Kidney (tissue), 22 donors: ENCODE measurements at places on chromosomes 5 and 9. TPM values are rescaled to one million over a fixed set of nuclear protein-coding genes. Genes with fewer than 3 reads are reported as not detected.

DNA sequence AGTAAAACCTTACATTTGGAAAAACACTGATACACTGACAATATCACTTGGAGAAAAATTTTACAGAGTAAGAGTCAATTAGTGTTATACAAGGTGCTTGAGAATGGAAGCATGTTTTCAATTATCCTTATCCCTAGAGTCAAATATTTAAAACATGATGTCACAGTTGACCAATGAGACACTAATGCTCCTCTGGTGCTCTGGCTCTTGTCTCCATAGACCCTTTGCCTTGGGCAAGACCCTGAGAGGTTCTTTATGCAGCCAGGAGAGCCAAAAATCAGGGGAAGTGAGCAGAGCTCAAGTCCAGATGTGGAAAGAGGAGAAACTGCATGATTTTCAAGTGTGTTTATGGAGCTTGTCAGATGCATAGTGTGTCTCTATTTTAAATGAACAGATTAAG, 153.9 kb downstream of the MARCHF11 start:
- no peak for DNase-seq

- peak; percentile 70 for DNase-seq
Observed at GRCh38 chr9:36995927-36996705, 38.0 kb downstream of the PAX5 start.

The CDX1 gene
- polyA plus RNA-seq = 0.39 TPM

- DNase-seq = no peak
Observed at GRCh38 chr9:18979367-18979766, 53.6 kb downstream of the SAXO1 start.

The GPX8 gene
- polyA plus RNA-seq = 13.5 TPM

The DHX29 gene
- polyA plus RNA-seq = 13.5 TPM

DNA sequence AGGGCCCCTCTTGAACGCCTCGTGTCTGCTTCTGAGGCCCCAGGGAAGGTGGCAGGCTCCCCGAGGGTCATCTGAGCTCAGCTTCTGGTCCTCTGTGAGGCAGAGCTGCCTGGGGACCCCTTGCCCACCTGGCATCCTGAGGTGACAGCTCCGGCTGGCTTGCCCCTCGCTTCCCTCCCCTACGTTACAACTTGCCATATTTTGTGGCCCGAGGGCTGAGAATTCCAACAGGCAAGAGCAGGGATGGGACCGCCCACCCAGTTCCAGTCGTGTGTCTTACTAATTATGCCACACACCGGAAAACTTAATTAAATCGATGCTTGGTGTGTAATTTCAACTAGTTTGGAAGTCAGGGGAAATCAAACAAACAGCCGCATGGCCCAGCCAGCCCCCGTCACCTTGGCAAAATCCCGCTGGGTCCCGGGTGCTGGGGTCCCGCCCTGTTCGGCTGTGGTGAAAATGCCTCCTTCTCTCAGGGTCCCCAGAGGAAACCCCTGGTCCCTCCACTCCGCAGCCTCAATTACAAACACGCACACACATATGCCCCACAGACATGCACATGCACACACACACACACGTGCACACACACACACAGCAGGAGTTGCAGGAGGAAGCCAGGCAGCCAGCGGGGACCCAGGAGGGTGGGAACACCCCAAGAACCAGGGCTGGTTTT, 221.0 kb upstream of the IER5L start:
- DNase-seq = no peak

DNA sequence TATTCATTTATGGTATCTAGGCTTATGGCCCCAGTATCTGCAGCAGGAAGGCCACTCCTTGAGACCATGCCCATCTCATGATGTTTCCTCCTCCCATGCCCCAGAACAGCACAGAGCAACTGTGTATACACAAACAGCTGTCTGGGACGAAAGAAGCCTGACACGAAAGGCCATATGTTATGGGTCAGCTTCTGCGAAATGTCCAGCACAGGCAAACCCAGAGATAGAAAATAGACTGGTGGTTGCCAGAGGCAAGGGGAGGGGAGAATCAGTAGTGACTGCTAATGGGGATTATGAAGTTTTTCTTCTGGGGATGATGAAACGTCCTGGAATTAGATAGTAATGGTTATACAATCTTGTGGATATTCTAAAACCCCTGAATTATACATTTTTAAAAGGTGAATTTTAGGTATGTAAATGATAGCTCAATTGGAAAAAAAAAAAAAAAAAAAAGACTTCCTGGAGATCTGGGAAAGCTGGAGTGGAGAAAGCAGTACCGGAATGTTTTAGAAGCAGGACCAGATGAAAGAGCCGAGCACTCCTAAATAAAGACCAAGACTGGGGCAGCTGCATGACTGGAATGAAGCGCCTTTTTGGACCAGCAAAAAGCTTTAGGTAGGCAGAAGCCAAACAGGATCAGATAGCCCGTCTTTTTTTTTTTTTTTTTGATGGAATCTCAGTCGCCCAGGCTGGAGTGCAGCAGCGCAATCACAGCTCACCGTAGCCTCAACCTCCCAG, 29.2 kb downstream of the PCDHGC5 start:
- no peak for DNase-seq

The EIF4E1B gene
- polyA plus RNA-seq = not detected

DNA sequence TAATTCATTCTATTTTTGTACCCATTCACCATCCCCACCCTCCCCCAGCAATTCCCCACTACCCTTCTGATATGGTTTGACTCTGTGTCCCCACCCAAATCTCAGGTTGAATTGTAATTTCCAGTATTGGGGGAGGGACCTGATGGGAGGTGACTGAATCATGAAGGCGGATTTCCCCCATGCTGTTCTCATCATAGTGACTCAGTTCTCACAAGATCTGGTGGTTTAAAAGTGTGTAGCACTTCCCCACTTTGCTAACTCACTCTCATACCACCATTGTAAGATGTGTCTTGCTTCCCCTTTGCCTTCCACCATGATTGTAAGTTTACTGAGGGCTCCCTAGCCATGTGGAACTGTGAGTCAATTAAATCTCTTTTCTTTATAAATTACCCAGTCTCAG, 25.9 kb upstream of the TESK1 start:
- DNase-seq = no peak

DNA sequence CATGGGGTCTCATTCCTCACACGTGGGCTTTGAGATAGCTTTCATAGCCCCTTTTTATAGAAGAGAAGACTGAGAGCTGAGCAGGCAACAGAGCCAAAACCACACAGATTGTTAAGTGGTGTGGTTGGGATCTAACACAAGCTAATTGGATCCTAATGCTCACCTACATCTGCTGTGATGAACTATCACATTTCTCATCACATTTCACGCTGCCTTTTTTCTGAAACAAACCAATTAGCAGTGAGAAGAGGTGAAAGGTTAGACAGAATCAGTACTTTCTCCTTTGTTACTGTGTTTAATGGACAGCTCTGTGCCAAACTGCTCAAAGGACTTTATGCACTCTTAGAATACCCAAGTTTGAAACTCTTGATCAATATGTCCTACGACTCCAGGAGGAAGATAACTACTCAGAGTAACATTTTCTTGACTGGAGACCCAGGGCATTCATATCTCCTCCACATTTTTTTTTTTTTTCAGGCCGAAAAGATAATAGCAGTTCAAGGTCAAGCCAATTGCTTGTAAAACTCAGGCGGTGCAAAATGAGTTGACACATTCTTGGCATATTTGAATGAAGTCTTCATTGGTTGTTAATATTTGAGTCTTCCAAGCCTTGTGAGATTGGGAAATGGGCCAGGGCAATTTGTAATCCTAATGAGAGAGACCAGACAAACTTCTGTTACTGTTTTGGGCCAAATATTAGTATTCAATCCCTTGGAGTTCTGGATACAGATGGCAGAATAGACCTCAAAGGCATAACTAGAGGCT, 138.4 kb downstream of the KCTD16 start:
- DNase-seq = no peak

DNA sequence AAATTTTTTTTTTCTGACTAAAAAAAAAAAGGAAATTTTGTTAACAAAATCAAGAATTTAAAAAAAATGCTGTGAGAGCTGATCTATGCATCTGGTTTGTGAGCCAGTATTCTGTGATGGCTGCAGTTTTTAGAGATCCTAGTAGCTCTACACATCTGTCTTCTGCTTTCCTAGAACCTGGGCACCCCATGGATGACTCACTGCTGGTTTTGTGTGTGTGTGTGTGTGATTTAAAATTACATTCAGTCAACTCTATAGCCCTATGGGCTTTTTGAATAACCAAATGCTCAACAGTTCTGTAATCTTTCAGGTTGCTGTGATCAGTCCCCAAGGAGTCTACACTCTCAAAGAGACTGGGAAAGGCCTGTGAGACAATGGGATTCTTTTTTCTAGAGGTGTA, 2.5 kb upstream of the PSMD5 start:
- no peak for DNase-seq

DNA sequence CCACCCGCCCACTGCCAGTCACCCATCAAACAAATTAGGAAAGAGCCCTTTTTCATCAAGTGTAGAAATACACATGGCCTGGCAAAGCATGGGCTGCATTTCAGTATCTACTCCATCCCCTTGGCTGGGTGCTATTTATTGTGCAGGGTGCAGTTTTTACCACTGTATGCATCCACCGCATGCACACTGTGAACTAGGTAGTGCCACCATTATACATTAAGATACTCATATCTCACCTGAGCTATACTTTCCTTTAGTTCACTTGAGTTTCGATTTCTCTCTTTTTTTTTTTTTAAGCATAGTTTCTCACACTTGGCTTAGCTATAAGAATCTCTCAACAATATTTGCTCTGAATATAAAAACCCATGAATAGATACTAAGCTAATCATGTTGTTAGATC, 49.4 kb downstream of the JMY start:
- DNase-seq = no peak

- no peak for DNase-seq
Observed at GRCh38 chr5:39191216-39191615, 28.1 kb downstream of the FYB1 start.

The SLC6A7 gene
- polyA plus RNA-seq = not detected

DNA sequence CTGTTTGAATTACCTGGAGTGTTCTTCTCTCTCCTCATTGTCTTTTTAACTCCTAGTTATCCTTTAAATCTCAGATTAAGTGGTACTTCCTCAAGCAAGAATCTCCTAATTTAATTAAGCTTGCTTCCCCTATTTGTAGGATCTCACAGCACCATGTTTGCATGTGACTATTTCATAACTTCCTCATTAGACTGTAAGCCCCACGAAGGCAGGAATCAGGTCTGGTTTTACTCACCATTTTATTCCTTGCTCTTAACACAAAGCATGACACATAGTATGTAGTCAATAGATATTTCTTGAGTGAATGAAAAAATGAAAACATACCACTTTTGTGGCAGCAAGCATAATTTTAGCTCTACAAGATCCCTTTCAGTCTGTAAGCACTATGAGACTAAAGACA, 1.3 kb upstream of the ERMP1 start:
- no peak for DNase-seq

The URM1 gene
- polyA plus RNA-seq = 55.9 TPM

DNA sequence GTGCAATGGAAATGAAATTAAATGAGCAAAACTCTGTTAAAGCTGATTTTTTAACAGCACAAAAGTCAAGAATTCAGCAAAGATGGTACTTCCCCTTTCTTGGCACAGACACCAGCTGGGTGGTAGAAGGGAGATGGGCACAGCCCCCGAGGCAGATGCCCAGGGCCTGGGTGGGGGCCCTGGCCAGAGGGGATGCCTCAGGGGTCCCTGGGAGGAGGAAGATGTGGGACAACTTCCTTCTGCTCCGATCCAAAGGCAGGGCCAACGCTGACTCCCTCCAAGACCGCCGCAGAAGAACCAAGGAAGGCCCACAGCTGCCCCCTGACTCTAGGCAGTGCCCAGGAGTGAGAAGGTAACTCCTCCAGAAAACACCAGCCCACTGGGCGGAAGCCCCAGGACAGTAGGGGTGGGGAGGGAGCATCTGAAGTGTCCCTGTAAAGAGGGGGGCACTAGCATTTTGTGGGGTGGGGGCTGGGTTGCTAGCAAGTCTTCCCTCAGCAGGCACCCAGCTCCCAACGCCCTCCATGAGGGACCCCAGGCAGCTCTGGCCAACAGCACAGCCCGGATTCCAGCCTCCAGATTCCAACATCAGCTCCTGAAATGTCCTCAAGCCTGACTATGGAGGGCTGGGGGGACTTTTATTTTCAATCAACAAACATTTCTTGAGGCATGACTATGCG, 4.9 kb downstream of the NACC2 start:
- no peak for DNase-seq

DNA sequence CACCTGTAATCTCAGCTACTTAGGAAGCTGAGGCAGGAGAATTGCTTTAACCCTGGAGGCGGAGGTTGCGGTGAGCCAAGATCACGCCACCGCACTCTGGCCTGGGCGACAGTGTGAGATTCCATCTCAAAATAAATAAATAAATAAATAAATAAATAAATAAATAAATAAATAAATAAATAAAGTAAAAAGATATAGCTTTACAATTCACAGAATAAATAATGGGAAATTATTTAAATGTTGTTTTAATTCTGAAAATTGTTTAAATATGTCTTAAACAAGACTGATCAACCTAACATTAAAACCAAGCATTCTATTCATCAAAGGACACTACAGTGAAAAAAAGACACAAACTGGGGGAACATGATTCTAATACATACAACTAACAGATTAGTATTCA, 357.1 kb downstream of the CTNND2 start:
- DNase-seq = no peak

The IFNA7 gene
- not detected for polyA plus RNA-seq

GRCh38 chr9:134295746-134296250, 30.5 kb upstream of the RXRA start:
- DNase-seq = no peak

DNA sequence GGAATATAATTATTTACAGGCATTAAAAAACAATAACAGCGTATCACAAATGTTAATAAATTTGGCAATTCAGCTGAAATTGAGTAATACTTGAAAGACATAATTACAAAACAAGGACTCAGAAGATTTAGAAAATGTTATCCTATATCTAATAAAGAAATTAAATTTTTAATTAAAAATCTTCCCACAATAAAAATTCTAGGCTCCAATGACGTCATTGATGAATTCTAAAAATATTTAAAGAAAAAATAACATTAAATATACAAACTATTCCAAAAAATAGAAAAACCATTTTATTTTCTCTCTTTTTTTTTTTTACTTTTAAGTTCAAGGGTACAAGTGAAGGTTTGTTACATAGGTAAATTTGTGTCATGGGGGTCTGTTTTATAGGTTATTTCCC, 161.5 kb downstream of the ADAMTS6 start:
- DNase-seq = no peak

The RGS7BP gene
- 0.39 TPM for polyA plus RNA-seq

- peak; percentile 81 for DNase-seq
Observed at GRCh38 chr9:134163371-134164196, 780 bp downstream of the RNU6ATAC start.

DNA sequence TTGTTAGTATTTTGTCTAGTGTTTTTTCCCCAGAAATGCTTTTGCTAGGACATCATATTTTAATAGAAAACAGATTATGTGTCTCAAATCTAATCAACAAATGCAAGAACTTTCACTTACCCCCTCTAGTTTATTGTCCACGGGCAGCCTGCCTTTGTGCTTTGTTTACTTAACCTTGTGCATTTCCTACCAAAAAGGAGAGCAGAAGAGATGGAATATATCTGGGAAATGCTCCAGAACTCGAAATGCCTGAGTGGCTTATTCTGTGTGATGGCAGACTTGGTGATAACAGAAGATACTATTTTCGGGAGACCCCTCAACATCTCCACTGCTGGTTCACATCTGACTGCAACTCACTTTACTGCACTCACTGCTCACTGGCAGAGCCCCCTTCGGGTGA, 33.3 kb upstream of the SPDL1 start:
- no peak for DNase-seq
